ENCODE measurements at places on chromosomes 2 and 18.

DNA sequence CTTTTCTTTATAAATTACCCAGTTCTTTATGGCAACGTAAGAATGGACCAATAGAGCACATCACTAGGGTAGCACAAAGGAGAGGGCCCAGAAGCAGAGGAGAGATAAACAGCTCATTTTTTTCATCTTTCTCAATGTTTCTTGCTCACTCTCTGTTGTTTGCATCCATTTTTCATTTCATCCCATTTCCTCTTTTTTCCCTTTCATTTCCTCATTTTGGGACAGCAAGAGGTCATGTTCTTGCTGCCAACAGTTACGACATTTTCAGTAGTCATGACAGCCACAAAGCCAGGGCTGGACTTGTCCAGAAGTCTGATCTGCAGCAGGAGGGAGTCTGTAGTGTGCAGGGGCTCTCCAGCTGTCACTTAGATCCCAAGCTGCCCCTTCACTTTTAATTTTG, 52.7 kb upstream of the CYP1B1 start:
- DNase-seq, result no peak

DNA sequence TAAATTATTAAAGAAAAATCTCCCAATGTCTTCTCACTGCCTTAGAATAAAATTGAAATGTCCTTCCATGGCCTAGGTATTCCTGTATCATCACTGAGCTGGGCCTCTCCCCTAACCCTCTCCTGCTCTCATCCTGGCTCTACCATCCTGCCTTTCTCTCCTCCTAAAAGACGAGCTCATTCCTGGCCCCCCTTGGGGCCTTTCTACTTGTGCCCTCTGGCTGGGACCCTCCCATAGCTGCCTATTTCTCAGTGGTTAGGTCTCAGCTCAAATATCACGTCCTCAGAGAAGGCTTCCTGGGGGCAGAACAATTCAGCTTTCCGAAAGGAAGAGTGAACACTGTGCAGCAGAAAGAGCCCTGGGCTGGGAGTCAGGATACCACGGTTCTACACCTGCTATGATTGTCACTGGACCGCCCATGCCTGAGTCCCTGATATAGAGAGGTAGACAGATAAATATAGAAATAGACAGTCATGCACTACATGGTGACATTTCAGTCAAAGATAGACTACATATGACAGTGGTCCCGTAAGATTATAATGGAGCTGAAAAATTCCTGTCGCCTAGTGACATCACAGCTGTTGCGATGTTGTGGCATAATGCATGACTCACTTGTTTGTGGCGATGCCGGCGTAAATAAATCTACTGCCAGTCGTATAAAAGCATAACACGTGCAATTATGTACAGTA, 9.4 kb downstream of the DNPEP start:
- DNase-seq, result no peak

- no peak for DNase-seq
These were observed at the start of gene XDH for GRCh38 chr2:31414601-31415241. XDH (minus strand) TSS chr2:31414742; CDS start chr2:31414666, 76 bp downstream.

DNA sequence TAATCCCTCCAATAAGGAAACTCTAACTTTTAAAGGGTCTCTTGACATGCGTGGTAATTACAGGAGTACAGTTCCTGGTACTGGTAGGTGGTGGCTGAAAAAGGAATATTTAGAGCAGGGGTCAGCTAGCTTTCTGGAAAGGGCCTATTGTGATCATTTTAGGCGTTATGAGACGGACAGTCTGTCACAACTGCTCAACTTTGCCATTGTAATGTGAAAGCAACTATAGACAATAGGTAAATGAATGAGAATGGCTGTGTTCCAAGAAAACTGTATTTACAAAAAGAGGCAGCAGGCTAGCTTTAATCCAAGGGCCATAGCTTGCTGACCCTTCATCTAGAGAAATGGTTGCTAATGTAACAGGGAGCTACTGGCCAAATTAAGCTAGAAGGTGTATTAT, 177.7 kb upstream of the LRRTM1 start:
- no peak for DNase-seq

- no peak for DNase-seq
These were observed 204.8 kb upstream of the SH3BP4 start for GRCh38 chr2:234747032-234747431.

GRCh38 chr18:23207191-23207955, 72.1 kb downstream of the CABLES1 start:
- DNase-seq, result no peak

DNA sequence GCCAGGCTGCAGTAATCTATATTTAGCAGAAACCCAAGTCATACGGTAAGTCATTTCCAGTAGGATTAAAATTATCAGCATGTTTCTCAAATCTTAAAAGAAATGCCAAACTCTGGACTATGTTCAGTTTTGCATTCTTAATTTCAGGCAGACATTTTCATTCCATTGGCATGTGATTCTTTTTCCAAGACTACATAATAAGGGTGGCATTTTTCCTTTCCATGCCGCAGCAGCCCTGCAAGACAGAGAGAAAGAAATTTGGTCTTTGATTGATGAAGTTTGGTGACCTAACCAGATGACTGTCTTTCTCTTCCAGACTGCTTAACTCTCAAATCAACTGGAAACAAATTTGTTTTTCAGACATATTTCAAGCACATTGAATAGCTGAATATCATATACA, 118.1 kb downstream of the FHOD3 start:
- peak; percentile 52 for DNase-seq
